Coronary artery (tissue), 2 donors: ENCODE measurements at places on chromosomes 5 and 9.

DNA sequence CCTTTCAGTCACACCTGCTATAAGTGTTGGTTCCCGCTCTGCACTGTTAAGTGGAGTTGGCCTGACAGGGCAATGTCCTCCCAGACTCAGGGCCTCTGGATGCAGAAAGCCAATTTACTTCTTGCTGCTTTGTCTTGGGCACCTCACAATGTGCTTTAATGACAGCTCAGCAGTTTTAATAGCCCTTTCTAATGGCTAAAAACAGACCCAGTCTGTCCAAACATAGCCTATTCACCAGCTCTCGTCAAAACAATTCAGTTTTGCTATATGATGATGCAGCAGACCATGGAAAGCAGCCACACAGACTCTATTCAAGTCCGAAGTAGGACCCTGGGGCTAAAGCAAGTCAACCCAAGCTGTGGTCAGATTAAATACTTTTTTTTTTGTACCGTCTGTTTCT is 529.1 kb upstream of the SEMA6A start:
- no peak for DNase-seq

DNA sequence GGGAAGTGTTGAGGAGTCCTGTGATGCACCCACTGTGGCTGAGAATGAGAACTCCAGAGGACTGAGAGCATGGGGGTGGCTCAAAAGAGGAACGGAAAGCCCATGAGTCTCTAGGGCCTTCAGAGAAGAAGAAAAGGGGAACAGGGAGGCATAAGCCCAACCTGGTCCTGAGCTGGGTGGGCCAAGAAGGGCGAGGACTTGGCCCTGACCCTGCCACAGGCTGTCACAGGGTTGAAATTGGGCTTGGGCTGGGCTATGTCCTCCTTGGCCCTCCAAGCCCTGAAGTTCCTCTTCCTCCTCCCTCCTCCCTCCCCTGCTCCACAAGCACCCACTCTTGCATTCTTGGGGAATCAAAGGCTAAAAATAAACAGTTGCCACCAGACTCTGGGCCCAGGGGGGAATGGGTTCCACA is 49.3 kb upstream of the PPARGC1B start:
- no peak for DNase-seq

- peak; percentile 99 for DNase-seq
Observed at GRCh38 chr5:75336615-75337336, at the start of gene HMGCR. TSS of gene HMGCR (plus strand) at chr5:75337220. CDS start at chr5:75342606, 5,386 bp downstream.

DNA sequence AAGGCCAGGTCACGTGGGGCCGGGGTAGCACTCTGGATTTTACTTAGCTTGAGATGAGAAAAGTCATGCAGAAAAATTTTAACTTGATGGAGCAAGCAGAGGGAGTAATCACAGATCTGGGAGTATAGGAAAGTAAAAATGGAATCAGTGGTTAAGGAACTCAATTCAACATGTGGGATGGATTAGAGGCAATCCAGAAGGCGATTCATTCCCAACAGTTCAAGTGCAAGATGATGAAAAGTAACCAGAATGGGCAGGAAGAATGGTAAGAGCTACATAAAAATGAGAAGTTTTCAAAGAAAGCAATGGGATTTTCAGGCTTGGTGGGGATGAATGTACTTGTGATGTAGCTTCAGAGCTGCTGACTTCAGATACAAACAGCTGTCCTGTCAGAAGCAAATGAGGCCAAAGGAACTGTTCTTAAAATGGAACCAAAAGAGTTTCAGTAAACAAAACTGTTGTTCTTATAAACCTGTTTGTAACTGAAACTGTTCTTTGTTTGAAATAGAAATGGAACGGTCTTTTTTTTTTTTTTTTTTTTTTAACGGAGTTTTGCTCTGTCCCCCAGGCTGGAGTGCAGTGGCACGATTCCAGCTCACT is 5.6 kb upstream of the SEC24A start:
- no peak for DNase-seq

GRCh38 chr9:4297786-4298254 is 2.0 kb downstream of the GLIS3 start:
- DNase-seq = peak; percentile 83

- peak; percentile 54 for DNase-seq
Observed at GRCh38 chr5:172545291-172545801, 91.0 kb upstream of the SH3PXD2B start.

DNA sequence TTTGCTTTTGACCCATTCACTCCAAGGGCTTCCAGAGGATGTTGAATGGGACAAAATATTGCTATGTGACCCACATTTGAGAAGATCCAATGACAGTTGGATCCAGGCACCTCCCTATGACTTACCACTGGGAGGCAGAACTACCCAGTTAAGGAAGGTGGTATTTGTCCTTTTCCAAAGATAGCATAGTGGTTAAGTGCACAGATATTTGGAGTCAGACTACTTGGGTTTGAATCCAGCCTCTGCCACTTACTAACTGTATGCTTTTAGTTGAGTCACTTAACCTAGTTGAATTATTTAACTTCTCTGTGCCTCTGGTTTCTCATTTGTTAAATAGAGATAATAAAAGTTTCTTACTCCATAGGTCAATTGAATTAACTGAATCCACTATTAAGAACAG is 74.5 kb upstream of the PALM2AKAP2 start:
- no peak for DNase-seq
